ENCODE measurements at places on chromosomes 5 and 9. TPM values are rescaled to one million over a fixed set of nuclear protein-coding genes. Genes with fewer than 3 reads are reported as not detected.

The OLFM1 gene
- 38.2 TPM for total RNA-seq

The HSD17B3 gene
- total RNA-seq: 0.86 TPM

The KLHL9 gene
- total RNA-seq: 24.2 TPM

The MAP1B gene
- 437 TPM for total RNA-seq

The CTSV gene
- not detected for total RNA-seq

GRCh38 chr5:79330071-79330470 lies 94.1 kb downstream of the JMY start:
- no peak for DNase-seq

GRCh38 chr9:15842051-15842450 lies 289.2 kb downstream of the CCDC171 start:
- DNase-seq: no peak

- DNase-seq: no peak
These were observed 111.1 kb upstream of the FBXL7 start for GRCh38 chr5:15388866-15389265.

- DNase-seq: no peak
These were observed 55.5 kb upstream of the RASGRF2 start for GRCh38 chr5:80904533-80905187.

DNA sequence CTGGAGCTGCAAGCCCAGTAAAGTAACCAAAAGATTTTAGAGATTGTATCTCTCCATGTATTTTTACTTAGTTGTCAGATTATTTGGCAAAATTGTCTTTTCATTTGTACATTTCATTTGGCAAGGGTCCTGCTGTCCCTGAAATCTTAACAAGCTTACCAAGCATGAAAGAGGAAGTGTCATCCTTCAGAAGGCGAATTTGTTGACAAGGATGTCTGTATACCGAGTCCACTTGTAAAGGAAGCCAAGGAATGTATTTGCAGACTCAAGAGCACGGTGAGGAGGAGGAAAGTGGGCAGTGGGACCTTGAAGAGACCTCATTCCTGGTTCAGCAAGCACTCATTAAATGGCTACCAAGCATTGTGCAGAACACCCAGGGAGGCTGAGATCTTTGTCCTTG lies 7.5 kb upstream of the OTULINL start:
- DNase-seq: no peak

DNA sequence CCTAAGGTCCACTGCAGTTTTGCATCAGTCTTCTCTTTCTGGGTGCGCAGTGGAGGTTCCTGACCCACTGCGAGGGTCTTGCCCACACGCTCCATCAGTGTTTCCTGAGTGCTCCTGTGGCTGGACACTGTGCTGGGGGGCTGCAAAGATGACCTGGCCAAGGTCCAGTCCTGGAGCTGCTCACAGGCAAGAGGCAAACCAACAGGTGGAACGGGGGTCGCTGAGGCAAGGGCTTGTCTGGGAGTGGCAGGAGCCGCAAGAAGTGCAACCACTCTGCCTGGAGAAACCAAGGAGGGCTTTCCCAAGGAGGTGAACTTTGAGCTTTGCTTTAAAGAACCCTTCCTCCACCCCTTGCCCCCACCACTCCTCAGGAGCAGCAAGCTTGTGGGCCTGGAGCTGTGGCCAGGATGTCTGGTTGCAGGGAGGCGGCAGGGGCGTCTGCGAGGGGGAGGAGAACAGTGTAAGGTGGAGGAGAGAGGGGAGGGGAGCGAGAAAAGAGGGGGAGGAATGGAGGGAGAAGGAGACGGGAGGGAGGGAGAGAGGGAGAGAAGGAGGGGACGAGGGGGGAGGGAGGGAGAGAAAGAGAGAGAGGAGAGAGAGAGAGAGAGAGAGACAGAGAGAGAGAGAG lies 444 bp upstream of the CPLX2 start:
- peak; percentile 61 for DNase-seq

DNA sequence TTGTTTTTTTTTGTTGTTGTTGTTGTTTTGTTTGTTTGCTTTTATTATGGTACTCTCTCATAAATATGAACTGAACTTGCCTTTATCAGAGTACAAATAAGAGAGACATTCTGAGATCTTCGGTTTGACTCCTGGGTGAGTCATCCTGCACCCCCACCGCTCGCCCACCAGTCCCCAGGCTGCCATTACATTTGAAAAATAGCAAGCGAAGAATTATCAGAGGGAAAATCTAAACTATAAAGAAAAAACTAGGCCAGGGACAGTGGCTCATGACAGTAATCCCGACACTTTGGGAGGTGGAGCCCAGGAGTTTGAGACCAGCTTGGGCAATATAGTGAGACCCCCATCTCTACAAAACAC lies 122.1 kb upstream of the MAP3K1 start:
- no peak for DNase-seq

DNA sequence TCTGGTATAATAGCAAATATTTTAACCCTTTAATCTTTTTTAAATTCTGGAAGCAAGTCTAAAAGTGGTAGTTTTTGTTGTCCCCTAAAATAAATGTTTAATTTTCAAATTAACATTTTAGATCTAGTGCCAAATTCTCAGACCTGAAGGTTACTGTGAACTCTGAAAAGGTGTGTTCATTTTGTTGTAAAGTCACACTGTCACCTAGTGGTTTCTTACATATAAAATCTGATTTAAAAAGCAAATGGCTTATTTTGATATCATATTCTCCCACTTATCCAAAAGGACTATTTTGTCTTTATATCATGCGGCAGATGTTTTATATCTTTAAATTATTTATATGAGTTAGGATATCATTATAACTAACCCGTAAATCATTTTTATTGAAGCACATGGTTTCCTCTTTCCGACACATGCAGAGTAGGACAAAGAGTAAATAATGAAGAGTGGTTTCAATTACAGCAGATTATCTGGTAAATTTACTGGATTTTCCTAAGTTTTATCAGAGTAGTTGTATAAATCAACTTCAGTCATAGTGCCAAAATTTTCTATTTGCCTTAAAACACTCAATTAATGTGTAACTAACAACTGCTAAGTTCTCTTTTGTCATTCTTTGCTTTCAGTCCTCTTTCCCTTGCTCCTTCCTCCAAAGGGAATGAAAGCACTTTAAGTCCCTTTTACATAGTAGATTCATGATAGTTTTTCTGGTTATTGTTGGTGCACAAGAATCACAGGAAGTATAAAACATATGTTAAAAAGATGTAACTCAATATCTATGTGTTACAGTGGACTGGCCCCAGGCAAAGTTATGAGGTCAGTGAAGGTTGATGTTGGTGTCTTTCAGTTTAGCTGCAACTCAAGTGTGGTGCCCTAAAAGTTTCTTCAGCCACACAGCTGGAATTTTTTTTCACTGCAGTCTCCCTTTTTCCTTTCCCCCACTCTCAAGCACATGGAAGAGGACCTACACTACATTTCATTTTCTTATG lies 189.6 kb downstream of the COX7C start:
- DNase-seq: no peak

- DNase-seq: no peak
These were observed 24.0 kb downstream of the PTGES2 start for GRCh38 chr9:128103589-128103962.

GRCh38 chr5:132301344-132302271 lies 7.4 kb downstream of the SLC22A4 start:
- DNase-seq: no peak

DNA sequence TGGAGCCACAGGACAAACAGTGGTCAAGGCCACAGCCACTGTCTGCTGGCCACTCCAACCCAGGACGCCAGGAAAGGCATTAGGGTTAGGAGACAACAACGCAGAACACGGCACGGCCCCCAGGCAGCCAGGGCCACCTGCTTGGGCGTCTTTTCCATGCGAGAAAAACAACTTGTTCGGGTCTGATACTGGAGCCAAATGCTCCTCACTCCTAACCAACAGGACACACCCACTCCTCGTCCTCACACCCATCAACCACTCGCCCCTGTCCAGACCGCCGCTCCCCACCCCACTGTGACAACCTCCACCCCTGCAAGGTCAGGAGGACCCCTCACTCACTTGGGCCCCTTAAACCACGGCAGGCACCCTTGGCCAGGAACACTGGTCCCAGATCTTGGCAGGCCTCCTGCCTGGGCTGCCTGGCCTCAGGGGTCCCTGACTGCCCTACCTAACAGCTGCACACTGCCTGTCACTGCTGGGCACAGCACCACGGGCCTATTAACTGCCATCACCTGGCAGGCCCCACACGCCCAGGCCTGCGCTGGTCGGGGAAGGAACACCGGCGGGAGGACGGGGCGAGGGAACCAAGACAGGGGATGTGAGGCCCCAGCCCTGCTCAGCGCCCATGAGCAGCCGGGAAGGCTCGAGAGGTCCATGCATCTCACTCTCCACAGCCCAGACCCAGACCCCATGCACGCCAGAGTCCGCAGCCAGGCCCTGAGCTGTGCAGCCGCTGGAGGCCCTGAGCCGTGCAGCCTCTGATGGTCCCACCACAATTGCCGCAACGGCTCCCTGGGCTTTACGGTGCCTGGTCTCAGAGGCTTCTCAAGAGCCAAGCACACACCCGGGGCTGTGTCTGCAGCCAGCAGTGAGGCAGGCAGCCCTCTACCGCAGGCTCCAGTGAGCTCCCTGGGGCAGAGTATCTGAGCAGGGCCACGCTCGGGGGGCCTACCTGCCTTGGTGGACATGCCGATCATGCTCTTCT lies 13.8 kb downstream of the CLPTM1L start:
- DNase-seq: peak; percentile 73

- DNase-seq: no peak
These were observed 126.5 kb upstream of the BNC2 start for GRCh38 chr9:16996901-16997491.

DNA sequence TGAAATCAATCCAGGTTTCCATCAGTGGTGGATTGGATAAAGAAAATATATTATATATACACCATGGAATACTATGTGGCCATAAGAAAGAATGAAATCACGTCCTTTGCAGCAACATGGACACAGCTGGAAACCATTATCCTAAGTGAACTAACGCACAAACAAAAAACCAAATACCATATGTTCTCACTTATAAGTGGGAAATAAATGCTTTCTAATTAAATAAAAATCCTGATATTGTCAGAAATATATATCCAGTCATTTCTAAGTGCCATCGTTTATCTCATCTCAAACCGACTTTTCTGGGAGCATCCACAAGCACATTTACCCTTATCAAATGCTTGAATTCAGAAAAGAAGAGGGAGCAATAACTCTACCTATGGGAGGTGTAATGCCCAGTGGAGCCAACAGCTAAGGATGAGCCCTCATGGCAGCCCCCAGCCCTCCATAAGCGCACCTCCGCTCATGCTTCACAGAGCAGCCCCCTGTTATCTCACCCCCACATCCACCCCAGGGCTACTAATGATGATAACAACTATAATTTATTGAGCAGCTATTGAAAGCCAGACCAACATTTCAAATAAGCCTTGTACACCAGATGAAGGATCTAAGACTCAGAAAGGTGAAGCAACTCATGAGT lies 101.7 kb upstream of the SPOCK1 start:
- no peak for DNase-seq

DNA sequence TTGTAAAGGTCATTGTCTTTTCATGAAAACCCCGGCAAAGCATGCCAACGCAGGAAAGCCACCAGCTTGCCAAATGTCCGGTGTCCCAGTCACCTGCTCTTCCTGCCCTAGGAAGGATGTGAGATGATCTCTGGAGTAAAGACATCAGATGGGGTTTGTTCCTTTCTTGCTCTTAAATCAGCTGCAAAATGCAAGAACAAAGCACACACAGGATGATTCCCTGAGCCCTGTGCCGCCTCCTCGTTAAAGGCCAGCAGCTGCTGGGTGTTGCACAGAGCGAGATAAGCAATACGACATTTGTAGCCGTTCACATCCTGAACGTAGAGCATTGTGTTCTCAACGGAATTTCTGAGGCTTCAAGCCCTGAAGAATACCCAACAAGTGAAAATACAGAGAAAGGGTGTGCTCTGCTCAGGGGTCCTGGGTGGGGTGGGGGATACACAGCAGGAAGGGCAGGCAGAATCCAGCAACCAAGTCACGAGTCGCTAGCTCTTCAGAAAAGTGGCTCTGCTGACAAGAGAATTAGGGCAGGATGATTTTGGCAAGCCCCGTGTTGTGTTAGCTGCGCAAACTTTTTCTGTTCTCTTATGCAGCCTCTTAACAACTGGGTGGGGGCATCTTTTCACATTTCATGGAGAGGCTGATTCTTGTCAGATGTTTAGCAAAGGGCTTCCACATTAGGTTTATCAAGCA lies 229.2 kb upstream of the MAP3K1 start:
- peak; percentile 84 for DNase-seq

DNA sequence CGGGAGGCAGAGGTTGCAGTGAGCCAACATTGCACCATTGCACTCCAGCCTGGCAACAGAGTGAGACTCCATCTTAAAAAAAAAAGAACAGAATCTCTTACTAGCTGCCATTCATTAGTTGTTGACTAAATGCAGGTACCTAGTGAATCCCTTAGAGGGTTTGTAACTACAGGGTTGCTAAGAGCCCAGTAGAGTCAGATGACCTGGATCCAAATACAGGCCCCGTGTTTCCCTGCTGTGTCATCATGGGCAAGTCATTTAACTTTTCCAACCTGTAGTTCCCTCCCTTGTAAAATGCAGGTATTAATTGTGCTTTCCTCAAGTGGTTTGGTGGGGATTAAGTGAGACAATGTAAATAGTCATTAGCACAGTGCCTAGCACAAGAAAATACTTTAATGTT lies 32.8 kb downstream of the PLAC8L1 start:
- DNase-seq: no peak

DNA sequence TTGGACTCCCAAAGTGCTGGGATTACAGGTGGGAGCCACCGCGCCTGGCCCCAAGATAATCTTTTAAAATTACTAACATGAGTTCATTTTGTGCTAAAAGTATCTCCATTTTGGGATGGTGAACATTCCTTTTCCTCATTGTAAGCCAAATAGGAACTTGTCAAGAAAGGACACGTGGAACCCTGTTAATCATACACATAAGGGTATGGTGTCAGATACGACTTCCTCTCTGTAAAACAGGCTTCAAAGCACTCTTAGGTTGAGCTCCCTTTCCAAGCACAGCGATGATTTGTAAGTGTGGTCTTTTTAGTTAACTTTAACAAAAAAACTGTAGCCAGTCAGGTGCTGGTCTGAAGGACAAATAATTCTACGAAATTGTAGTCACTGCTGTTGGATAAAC lies 132.7 kb downstream of the UNC13B start:
- DNase-seq: no peak

- DNase-seq: no peak
These were observed 180.6 kb downstream of the SNCAIP start for GRCh38 chr5:122492675-122493074.

- DNase-seq: no peak
These were observed 221.7 kb downstream of the DIRAS2 start for GRCh38 chr9:90420768-90421513.
